GM04504 (cell line): ENCODE measurements at places on chromosomes 5 and 9.

DNA sequence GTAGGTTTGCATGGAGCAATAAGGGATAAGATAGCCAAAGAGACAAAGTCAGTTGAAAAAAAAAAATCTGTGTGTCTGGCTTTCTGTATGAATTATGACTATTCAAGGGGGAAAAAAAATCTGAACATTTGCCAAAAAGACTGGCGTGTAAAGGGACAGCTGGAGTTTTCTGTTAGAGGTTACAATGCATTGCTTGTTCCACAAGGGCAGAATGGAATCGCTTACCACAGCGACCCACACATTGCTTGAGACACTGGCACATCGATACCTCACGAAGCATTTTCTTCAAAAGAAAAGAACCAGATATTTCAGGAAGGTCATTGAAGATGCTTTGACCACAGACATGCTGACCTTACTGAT lies 327.8 kb downstream of the TMEM167A start:
- no peak for DNase-seq

- DNase-seq: no peak
These were observed 31.1 kb downstream of the PPIP5K2 start for GRCh38 chr5:103151156-103151555.

GRCh38 chr9:86116425-86116824 lies 17.1 kb upstream of the GOLM1 start:
- no peak for DNase-seq

GRCh38 chr5:67917561-67917960 lies 298.0 kb upstream of the PIK3R1 start:
- no peak for DNase-seq

- DNase-seq: no peak
These were observed 9.1 kb downstream of the TYRP1 start for GRCh38 chr9:12702160-12702758.

- DNase-seq: no peak
These were observed 71.5 kb upstream of the RPS23 start for GRCh38 chr5:82349652-82350051.

DNA sequence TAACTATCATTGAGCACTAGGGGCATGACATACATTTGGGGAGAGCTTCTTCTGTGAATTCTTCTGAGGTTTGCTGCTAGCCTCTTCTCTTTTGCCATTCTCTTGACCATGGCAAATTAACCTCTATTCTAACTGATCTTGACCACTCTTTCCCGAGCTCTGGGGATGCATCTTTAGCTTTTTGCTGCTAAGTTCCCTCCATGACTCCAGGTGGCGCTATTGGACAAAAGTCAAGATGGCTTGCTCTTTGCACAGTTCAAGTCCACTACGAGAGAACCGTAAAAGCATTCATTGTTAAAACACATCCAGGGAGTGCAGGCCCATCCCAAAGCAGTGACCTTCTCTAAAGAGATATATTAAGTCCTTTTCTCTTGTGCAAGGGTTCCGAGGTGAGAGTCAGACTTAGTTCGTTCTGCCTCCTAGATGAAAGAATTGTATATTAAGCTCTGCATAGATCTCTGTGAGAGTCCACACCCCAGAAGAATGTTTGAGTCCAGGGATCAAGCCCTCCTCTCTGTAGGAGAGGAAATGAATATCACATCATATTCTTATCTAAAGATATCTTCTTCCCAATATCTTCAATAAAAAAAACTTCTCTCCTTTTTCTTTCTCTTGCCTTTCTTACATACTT lies 1152.9 kb upstream of the CDH6 start:
- DNase-seq: no peak

DNA sequence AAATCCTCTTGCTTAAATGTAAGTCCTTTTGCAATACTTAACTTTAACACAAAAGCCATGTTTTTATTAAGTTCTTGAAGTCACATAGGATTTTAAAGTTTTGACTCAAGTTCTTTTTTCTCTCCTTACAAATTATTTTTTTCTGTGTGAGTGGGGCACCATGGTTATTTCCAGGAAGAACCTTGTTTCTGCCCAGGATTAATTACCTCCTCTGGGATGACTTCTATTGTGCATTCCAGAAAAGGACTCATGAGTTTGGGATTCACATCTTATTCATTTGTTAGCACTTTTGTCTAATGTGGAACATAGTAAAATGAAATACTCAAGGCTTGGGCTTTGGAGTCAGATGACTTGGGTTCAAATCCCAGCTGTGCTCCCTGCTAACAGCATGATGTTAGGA lies 421.4 kb upstream of the WWC1 start:
- peak; percentile 53 for DNase-seq
